ENCODE measurements at places on chromosomes 2 and 18.

GRCh38 chr18:80244956-80245730 lies 2.2 kb downstream of the PARD6G start:
- no peak for DNase-seq

DNA sequence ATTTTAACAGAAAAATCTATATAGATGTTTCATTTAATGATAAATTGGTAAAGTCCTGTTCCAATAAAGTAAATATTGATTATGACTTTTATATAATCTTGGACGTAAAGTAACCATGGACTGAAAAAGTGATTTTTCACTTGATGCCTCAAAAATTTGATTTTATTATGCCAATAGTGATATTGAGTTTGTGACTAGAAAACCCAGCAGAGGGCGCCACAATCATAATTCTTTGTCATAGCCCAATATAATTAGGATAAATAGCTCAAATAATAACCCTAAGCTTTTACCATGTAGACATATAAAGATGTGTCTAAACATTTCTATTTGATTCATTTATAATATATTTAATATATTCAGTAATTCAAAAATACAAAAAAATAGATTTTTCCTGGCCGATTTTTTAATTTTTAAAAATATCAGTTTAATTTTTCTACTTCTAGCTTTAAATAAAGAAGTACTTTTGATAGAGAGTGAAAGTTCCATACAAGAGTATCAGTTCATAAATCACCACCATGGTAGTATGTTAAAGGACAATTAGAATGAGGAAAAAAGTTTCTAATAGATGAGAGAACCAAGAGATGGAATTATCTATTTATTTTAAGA lies 30.7 kb downstream of the CAMKMT start:
- peak; percentile 9 for DNase-seq

DNA sequence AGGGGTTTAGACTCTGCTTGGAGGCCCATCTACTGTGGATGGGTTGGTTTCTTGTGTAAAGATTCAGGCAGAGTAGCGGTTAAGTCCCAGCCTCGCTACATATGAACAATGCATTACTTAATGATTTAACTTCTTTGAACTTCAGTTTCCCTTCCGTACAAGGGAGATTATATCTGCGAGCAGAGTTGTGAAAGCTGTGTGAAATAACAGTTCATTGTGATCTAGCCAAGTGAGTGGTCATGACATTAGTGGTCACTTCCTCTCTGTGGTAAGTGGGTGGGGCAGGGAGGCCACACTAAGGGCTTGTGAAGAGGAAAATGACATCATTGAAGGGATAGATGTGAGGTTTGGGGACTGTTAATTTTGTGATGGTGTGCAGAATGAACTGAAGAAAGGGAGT lies 14.1 kb upstream of the MEX3C start:
- no peak for DNase-seq

- DNase-seq: no peak
These were observed 234.0 kb downstream of the HAUS1 start for GRCh38 chr18:46338205-46338604.

- no peak for DNase-seq
These were observed 113.7 kb upstream of the MAP4K3 start for GRCh38 chr2:39550701-39551285.

DNA sequence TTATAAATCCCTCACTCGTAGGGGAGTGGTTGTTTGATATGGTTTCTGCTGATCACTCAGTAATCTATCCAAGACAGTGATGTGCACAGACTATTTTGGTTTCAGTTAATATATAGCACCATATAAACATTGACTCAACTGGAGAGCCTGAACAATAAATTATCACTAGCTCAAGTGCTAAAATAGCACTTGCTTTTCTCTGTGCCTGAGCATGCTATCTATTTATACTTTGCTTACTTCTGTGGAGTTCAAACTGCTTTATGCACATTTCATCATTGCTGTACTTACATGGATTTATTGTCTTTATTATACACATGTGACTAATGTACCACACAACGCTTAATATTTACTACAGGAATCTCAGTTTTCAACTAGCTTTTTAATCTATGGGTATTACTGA lies 133.6 kb downstream of the BCL2 start:
- DNase-seq: no peak

DNA sequence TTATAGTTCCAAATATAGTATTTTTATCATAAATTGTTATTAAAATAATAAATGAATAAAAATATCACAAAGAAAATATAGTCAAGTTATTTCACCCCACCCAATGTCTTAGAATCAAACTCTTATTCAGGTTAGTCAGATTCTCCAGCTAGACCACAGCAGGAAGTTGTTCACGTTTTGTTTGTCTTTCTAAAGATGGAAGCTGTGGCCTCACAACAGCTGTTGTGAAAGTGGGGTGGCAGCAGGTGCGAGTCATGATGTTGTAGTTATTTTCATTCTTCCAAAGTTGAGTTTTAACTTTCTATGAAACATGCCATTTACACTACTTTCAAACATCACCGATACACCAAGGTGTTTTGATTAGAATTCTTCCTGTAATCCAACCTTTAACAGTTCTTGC lies 272.9 kb downstream of the SLC8A1 start:
- no peak for DNase-seq

- no peak for DNase-seq
These were observed 640.2 kb downstream of the STK39 start for GRCh38 chr2:167607211-167607610.

GRCh38 chr2:5766561-5766960 lies 74.4 kb downstream of the SOX11 start:
- DNase-seq: no peak

- DNase-seq: no peak
These were observed 193.4 kb downstream of the WDR7 start for GRCh38 chr18:56844556-56844955.

DNA sequence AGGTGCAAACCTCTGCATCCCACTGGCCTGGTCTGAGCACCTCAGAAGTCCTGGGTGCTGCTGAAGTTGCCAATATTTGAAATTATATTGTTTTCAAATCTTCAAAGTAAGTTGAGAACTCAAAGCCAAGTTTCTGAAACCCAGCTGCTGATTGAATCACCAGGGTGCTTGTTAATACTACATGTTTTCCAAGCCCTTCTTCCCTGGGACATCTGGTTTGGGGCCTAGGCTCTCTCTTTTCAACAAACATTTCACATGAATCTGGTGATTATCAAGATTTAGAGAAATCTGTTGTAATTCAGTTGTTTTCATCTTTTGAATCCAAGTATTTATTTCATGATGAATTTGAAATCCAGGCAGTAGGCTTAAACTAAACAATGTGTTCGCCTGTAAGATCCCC lies 24.4 kb downstream of the MLPH start:
- DNase-seq: no peak

DNA sequence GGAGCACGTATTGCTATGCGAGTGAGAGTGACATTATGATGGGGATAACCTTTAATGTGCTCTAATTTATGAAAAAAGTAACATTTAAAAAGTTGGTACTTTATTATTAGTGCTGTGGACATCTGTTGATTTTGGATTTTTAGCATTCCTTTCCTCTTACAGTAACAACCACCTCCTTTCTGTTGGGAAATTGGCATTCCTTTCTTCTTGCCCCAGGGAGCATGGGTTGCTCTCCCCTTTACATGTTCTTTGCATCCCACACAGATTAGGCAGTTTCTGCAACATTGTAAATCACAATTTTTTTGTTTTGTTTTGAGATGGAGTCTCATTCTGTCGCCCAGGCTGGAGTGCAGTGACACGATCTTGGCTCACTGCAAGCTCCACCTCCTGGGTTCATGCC lies 300.2 kb downstream of the LPIN1 start:
- no peak for DNase-seq

- no peak for DNase-seq
These were observed 295.1 kb downstream of the GALR1 start for GRCh38 chr18:77544792-77545191.

GRCh38 chr18:41449612-41450011 lies 505.4 kb upstream of the PIK3C3 start:
- no peak for DNase-seq

GRCh38 chr2:138490673-138491494 lies 10.7 kb upstream of the SPOPL start:
- no peak for DNase-seq

DNA sequence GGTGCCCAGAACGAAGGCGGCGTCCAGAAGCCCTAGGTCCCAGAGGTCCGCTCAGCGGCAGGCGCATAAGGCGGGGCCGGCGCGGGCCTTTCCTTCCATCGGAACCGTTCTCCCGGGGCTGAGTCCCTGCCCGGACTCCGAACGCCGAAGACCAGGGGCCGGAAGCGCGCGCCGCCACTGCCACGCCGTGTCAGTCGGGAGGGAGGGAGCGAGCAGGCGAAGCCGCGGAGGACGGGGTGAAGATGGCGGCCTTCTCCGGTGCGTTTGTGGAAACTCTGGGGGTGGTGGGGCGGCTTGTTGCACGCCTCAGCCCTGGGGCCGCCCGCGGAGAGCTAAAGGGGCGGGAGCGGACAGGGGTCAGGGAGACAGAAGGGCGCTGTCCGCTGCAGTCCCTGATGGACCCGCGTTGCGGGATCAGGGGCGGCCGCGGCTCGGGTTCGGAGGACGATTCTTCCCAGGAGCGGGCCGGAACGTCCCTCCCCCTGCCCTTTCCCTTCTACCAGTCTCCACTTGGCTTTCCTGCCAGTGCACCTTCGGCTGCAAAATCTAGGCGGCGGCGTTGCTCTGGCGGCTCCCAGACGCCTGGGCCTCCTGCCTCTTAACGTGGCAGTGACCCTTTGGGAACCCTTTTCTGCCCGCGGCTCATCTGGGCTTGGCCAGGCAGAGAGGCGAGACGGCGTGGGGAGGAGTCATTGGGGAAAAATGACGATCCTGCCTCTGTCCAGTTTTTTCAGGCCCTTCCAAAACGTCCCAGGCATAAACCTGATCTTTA lies at the start of gene DDX1:
Gene DDX1 (plus strand): TSS at position 177 of the 772 bp plus-strand sequence. CDS start 66 bp downstream, at position 243.
- DNase-seq: peak; percentile 85

DNA sequence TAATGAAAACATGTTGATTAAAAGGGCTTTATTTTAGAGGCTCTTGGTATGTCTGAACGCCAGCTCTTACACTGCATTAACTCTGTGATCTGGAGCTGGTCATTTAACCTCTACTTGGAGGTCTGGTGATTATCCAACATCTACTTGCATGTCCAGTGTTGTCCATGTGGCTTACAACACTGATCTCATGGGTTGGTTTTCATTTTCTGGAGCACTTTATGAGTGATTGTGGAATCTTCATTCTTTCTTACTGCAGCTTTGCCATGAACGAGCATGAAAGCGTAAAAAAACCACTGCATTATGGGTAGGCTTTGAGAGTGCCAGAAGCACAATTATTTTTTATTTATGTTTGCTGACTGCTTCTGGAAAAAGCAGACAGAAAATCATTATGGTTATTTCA lies 4.8 kb downstream of the CCDC195 start:
- no peak for DNase-seq

DNA sequence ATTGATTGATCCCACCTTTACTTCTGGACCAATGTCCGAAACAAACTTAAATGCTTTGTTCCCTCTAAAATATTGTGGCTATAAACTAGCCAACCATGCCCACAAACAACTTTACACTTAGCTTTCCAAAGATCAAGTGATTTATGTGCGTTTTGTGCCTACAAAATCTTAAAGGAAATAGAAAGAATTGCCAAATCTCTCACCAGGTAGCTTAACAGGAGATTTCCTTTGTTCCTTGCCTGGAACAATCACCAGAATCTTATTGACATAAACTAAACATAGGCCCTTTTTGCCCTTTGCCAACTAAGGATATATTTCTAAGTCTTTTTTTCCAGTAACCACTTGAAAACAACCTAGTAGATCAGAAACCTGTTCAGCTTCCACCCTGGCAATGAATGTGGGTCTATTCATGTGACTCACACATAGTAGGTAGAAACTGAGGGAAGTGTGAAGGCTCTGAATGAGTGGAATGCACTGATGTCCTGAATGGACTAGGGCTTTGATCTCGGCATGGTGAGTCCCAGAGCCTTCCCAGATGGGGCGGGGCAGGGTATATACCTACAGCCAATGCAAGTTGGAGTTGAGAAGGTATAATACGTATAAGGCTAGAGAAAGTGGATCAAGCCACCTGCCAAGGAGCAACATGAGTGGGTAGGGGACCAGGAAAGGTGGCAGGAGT lies 94.6 kb upstream of the PPP1CB start:
- no peak for DNase-seq

GRCh38 chr2:17672583-17673317 lies 80.9 kb downstream of the SMC6 start:
- DNase-seq: no peak

DNA sequence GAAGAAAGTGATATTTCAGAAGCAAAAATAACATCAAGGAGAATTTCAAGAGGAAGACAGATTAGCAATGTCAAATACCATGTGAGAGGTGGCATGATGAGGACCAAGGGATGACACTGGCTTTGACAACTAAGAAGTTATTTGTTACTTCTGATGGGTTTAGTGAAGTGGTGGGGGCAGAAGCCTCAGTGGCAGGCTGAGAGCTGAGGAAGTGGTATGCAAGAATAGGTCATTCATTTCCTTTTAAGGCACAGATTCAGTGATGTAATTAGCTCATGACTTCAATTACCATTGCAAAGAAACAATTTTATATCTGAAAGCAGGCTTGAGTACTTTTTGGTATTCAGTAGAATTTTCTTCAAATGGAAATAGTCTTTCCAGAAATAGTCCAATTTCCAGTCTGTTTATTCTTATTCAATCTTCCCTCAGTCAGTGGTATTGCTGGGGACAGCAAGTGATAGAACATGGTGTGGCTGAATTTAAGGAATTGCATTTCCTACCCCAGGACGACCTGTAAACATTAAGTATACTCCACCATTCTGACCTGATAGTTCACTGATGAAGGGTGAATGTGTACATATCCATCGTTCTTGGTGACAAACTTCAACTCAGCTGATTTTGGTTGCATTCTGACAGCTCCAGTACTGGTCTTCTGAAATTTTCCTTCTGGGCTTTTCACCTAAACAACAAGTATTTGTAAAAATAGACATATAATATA lies 28.2 kb downstream of the GEMIN6 start:
- DNase-seq: no peak

Measured in NCI-H187 (cell line).